ENCODE measurements at places on chromosomes 12 and 14. TPM values are rescaled to one million over a fixed set of nuclear protein-coding genes. Genes with fewer than 3 reads are reported as not detected.

TAS2R42 gene
- total RNA-seq = not detected

DNA sequence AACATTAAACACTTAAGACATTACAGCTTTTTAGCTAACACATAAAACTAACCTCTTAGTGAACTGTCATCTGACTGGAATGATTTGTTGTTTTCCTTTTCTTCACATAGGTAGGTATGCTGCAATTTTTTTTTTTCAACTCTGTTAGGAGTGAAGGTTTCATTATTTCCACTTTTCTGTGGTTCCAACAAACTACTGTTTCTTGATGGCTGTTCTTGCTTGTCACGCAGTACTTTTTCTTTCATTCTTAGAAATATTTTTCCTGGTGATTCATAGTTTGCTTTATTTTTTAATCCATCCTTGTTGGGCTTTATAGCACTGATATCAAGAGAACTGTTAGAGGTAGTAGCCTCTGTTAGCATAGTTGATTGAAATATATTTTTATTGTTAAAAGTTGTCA lies 6.3 kb downstream of the MIS18BP1 start:
- DNase-seq = no peak
- no peaks in the 10 kb centered on the region for H3K27me3 ChIP-seq
- H3K4me1 ChIP-seq = no peaks in the 10 kb centered on the region

GRCh38 chr12:109893261-109893995 lies 6.6 kb upstream of the TCHP start:
- no peak for DNase-seq
- H3K36me3 ChIP-seq = no peaks in the 10 kb centered on the region
- H3K27me3 ChIP-seq = no peaks in the 10 kb centered on the region
- H3K27ac ChIP-seq = no peak overlapping the region

DNA sequence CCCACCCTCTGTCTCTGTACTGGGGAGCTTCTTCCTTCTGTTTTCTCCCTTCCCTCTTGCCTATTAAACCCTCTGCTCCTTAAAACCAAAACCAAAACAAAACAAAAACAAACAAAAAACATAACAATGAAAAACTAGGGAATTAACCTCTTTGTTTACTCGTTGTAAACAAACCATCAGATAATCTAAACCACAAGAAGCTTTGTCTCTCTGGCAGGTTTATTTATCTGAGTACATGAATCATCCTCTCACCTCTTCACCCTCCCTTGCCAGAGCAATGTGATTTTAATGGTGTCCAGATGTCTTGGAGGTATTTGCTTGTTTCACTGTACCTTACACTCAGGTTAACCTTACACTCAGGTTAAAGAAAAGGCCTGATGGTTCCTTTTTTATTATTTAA lies 66.1 kb downstream of the DYRK2 start:
- H3K27me3 ChIP-seq = no peaks in the 10 kb centered on the region
- no peaks in the 10 kb centered on the region for H3K4me1 ChIP-seq
- no peak overlapping the region for H3K4me3 ChIP-seq
- H3K27ac ChIP-seq = no peak overlapping the region
- no peaks in the 10 kb centered on the region for H3K36me3 ChIP-seq
- no peak for DNase-seq

- peak overlapping the region; percentile 23 for H3K4me3 ChIP-seq
- H3K27me3 ChIP-seq = no peaks in the 10 kb centered on the region
- H3K36me3 ChIP-seq = peaks cover 10% of the 10 kb centered on the region
- DNase-seq = peak; percentile 93
Measured at GRCh38 chr14:73754911-73755360, 40.8 kb upstream of the PNMA1 start.

SPPL3 gene
- total RNA-seq = 10.2 TPM

DNA sequence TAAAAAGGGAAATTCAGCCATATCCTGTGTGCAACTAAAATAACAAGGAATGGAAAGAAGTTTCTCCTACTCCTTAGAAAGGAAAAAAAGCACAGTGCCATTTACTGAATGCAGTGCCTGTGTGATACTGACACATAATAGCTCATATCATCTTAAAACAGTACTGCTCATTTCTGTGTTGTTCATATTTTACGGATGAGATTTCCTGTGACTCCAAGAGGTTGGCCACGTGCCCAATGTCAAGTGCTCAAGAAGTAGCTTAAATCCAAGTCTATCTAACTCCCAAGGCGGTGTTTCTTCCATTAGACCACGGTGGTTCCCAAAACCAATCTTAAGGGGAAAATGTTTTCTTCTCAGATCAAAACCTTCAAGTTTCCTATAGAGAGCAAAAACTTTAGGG lies 20.0 kb downstream of the MAP3K9 start:
- peaks cover 10% of the 10 kb centered on the region for H3K4me1 ChIP-seq
- peaks cover 3% of the 10 kb centered on the region for H3K27me3 ChIP-seq
- H3K27ac ChIP-seq = no peak overlapping the region
- peak; percentile 41 for DNase-seq
- no peaks in the 10 kb centered on the region for H3K36me3 ChIP-seq

GRCh38 chr12:71141378-71141926 lies 16.3 kb downstream of the TSPAN8 start:
- DNase-seq = no peak
- H3K27ac ChIP-seq = no peak overlapping the region
- H3K4me3 ChIP-seq = no peak overlapping the region
- no peaks in the 10 kb centered on the region for H3K4me1 ChIP-seq

GRCh38 chr12:18242380-18243089 lies 18.8 kb upstream of the PIK3C2G start:
- DNase-seq = no peak
- no peak overlapping the region for H3K4me3 ChIP-seq
- no peaks in the 10 kb centered on the region for H3K4me1 ChIP-seq
- no peaks in the 10 kb centered on the region for H3K36me3 ChIP-seq

DNA sequence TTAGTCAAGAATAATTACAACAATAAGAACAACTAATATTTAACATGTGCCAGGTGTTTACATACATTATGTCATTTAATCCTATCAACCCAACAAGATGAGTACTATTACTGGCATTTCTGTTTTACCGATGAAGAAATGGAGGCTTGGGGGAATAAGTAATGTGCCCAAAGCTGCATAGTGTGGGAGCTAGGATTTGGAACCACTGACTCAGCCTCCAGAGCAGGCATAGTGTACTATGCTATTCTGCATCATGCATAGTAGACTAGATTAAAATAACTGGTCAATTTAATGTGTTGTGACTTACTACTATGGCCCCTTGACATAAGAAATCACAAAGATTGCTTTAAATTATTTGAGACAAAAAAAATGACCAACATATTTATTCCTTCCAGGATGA lies 9.5 kb downstream of the GPR19 start:
- H3K36me3 ChIP-seq = no peaks in the 10 kb centered on the region
- no peak for DNase-seq
- H3K27ac ChIP-seq = no peak overlapping the region
- H3K4me1 ChIP-seq = no peaks in the 10 kb centered on the region
- no peaks in the 10 kb centered on the region for H3K27me3 ChIP-seq

KRT83 gene
- total RNA-seq = not detected

KCNC2 gene
- total RNA-seq = 0.22 TPM

GLI1 gene
- total RNA-seq = 7.1 TPM

FBLN5 gene
- total RNA-seq = 31.5 TPM

- no peak overlapping the region for H3K4me3 ChIP-seq
- H3K27ac ChIP-seq = no peak overlapping the region
- H3K36me3 ChIP-seq = no peaks in the 10 kb centered on the region
- H3K4me1 ChIP-seq = no peaks in the 10 kb centered on the region
- DNase-seq = no peak
Measured at GRCh38 chr14:41350476-41350875, 256.2 kb upstream of the LRFN5 start.

OAS2 gene
- 1.8 TPM for total RNA-seq

DNA sequence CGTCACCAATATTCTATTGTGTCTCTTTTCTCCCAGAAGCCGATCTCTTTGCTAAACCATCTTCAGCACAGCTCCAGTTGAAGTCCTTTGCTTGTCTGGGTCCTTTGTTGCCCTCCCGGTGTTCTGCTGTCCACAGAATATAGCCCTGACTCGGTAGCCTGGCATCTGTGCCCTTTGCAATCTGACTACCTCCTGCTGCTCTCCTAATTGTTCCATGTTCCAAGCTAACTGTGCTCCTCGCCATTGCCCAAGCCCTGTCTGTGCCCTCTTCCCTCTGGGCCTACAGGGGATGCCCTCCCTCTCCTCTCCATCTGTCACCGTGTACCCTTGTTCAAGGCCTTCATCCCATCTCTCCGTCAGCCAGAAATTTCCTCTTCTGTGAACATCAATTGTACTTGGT lies 306.3 kb downstream of the APAF1 start:
- H3K4me3 ChIP-seq = no peak overlapping the region
- no peaks in the 10 kb centered on the region for H3K4me1 ChIP-seq
- no peak for DNase-seq
- H3K27me3 ChIP-seq = no peaks in the 10 kb centered on the region
- no peak overlapping the region for H3K27ac ChIP-seq
- no peaks in the 10 kb centered on the region for H3K36me3 ChIP-seq

RPGRIP1 gene
- 0.18 TPM for total RNA-seq

- no peaks in the 10 kb centered on the region for H3K36me3 ChIP-seq
- H3K27me3 ChIP-seq = no peaks in the 10 kb centered on the region
- no peak overlapping the region for H3K27ac ChIP-seq
- no peak overlapping the region for H3K4me3 ChIP-seq
- no peak for DNase-seq
Measured at GRCh38 chr12:81297601-81298000, 219.7 kb downstream of the ACSS3 start.

DNA sequence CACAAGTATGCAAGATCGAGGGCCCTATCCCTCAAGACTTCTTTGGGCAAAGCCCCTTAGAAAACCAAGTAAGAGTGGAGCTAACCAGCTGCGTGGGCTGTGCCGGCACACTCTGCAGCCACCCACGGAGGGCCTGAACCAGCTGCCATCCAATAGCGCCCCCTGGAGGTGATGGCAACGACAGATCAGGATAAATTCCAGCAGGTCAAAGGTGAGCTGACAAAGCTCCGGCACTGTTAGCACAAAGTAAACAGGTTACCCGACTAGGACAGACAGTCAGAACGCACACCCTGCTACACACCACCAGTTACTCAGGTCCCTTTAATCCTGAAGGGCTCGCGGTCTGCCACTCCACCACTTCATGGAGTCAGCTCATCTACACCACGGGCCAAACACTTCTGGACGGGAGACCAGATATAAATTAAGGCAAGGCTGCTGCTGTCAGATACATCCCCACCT lies 4.9 kb downstream of the ZBTB39 start:
- peaks cover 14% of the 10 kb centered on the region for H3K4me1 ChIP-seq
- H3K27ac ChIP-seq = no peak overlapping the region
- H3K36me3 ChIP-seq = peaks cover 64% of the 10 kb centered on the region
- no peak overlapping the region for H3K4me3 ChIP-seq
- DNase-seq = peak; percentile 37
- H3K27me3 ChIP-seq = no peaks in the 10 kb centered on the region

- H3K36me3 ChIP-seq = no peaks in the 10 kb centered on the region
- no peaks in the 10 kb centered on the region for H3K4me1 ChIP-seq
- no peaks in the 10 kb centered on the region for H3K27me3 ChIP-seq
Measured at GRCh38 chr12:38977132-38977531, 71.7 kb upstream of the CPNE8 start.

GRCh38 chr12:65956056-65956738 lies 131.9 kb downstream of the HMGA2 start:
- H3K27ac ChIP-seq = no peak overlapping the region
- no peaks in the 10 kb centered on the region for H3K27me3 ChIP-seq
- no peaks in the 10 kb centered on the region for H3K36me3 ChIP-seq
- DNase-seq = peak; percentile 56
- no peak overlapping the region for H3K4me3 ChIP-seq

CMAS gene
- total RNA-seq = 20.1 TPM

DNA sequence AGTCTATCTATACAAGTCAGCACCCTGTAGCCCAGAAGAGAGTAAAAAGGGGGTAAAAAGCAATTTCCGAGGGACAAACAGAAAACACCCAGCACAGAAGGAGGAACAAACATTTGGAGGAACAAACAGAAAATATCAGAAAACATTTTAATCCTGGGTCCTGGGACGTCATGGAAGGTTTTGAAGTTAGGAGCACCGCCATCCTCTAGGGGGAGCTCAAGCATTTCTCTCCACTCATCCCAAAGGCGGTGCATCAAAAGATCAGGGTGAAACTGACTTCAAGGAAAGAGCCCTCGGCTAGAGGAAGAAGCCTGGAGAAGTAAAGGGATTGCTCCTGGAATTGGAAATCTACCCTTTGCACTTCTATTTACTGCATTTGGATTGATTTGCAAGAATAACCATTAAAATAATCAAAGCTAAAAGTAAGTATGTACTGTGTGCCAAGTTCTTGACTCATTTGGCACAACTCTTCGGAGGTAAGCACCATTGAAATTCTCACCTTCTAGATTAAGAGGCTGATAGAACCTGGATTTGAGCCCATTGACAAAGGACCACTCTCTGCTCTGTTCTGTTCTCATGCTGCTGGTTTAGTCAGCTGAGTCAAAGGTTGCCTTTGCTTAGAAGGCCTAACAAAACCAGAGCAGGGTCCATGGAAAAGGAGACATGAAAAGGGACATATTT lies 17.2 kb upstream of the POC1B start:
- H3K4me1 ChIP-seq = peaks cover 18% of the 10 kb centered on the region
- H3K27me3 ChIP-seq = no peaks in the 10 kb centered on the region
- no peak overlapping the region for H3K4me3 ChIP-seq
- peak; percentile 89 for DNase-seq
- no peaks in the 10 kb centered on the region for H3K36me3 ChIP-seq

GRCh38 chr14:44149597-44149996 lies 357.5 kb downstream of the FSCB start:
- no peaks in the 10 kb centered on the region for H3K4me1 ChIP-seq
- no peaks in the 10 kb centered on the region for H3K36me3 ChIP-seq
- no peaks in the 10 kb centered on the region for H3K27me3 ChIP-seq
- DNase-seq = peak; percentile 7
- no peak overlapping the region for H3K4me3 ChIP-seq

GRCh38 chr14:92615451-92615850 lies 101.9 kb downstream of the RIN3 start:
- no peak overlapping the region for H3K4me3 ChIP-seq
- DNase-seq = no peak
- H3K27ac ChIP-seq = no peak overlapping the region
- peaks cover 4% of the 10 kb centered on the region for H3K4me1 ChIP-seq
- no peaks in the 10 kb centered on the region for H3K27me3 ChIP-seq

AGAP2 gene
- total RNA-seq = 3.2 TPM

- H3K27ac ChIP-seq = no peak overlapping the region
- peaks cover 14% of the 10 kb centered on the region for H3K4me1 ChIP-seq
- peaks cover 6% of the 10 kb centered on the region for H3K36me3 ChIP-seq
- H3K27me3 ChIP-seq = no peaks in the 10 kb centered on the region
- no peak for DNase-seq
- H3K4me3 ChIP-seq = no peak overlapping the region
Measured at GRCh38 chr12:131963381-131963780, 13.6 kb downstream of the EP400 start.

GRCh38 chr12:62332598-62332997 lies 72.4 kb downstream of the USP15 start:
- no peaks in the 10 kb centered on the region for H3K27me3 ChIP-seq
- H3K4me1 ChIP-seq = no peaks in the 10 kb centered on the region
- peak; percentile 19 for DNase-seq
- H3K4me3 ChIP-seq = no peak overlapping the region
- H3K27ac ChIP-seq = no peak overlapping the region

DNA sequence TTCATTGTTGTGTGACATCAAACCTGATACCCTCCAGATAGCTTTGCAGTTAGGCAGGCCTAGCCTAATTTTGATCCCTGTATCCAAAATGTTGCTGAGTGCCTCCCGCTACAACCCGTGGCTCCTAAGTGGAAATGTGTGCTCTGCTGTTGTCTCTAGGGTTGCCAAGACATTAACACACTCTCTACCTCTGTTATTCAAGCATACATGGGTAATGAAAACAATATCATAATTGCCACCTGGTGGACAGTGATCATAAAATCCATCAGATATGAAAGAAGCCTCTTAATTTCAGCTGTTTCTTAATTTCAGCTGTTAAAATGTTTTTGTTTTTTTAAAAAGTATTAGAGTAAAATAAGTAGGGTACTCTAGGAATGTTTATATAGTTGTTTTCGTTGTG lies 93.5 kb downstream of the PLEKHA5 start:
- DNase-seq = no peak
- no peaks in the 10 kb centered on the region for H3K36me3 ChIP-seq
- no peaks in the 10 kb centered on the region for H3K27me3 ChIP-seq

RASAL1 gene
- total RNA-seq = 0.04 TPM

Data from muscle of leg (tissue), 16 donors.